ENCODE measurements at places on chromosomes 11 and 22.

- no peak for DNase-seq
Measured at GRCh38 chr11:12922418-12922817, 86.7 kb upstream of the RASSF10 start.

- DNase-seq = no peak
Measured at GRCh38 chr22:40648386-40648785, 11.9 kb upstream of the MRTFA start.

DNA sequence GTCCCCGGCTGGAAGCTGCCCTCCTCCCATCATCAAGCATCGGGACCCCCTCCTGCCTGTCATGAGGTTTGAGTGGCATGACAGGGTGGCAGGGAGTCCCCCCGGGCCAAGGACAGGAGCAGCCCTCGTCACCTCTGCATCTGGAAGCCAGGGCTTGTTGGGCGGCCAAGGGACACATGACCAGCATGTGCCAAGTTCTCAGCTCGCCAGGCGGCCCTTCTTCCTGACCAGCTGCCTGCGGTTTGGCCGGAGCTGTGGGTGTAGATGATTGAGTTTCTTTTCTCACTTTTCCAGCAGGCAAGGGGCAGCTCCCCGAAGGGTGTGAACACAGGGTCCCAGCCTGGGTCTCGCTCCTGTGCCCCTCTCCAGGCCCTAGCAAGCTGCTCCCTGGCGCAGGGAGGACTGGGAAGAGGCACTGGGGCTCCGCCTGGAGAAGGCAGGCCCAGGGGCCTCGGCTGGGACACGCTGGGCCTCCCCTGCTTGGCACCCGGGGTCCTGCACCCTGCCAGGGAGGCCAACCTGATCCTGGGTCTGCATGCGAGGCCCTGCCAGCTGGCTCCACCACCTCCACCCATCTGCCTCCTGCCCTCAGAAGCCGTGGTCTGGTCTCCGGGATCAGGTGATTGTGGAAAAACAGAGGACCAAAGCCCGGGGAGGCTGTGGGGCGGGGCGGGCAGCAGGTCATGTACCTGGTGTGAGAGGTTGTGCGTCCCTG is 13.4 kb downstream of the ARHGAP8 start:
- DNase-seq = no peak

GRCh38 chr11:70029115-70029860 is 48.8 kb upstream of the ANO1 start:
- DNase-seq = no peak

DNA sequence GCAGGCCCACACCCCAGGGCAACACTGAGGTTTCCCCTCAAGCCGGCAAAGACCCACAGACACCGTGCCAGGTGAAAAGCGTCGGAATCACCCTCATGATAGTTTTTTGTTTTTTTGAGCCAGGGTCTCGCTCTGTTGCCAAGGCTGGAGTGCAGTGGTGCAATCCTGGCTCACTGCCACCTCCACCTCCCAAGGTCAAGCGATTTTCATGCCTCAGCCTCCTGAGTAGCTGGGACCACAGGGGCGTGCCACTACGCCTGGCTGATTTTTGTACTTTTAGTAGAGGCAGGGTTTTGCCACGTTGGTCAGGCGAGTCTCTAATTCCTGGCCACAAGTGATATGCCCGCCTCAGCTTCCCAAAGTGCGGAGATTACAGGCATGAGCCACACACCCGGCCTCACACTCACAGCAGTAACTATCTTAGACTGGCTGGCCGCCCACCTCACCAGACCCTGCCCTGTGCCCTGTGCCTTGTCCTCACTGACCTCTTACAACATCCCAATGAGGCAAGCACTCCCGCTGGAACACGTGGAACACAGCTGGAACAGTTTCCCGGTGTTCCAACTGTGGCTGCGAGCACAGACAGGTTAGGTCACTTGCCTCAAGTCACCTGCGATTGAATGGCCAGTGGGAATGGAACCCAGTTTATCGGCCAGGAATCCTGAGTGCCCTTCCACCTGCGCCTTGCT is 21.1 kb downstream of the LRRC10B start:
- no peak for DNase-seq

DNA sequence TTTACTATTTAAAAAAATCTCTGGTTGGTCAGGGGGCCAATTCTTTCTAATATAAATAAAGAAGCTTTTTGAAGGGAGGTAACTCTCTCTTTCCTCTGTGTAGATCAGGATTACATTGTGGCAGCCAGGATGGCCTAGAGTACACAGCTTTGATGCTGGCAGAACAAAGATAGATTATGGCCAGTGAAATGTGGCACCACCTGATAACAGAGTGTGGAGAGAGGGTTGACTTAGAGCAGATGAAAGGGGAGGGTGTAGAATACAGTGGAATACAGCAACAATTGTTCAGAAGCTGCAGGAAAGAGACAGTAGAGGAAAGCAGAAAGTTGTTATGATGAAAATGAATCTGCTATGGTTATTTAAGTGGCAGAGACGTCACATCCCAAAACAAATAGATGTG is 99.0 kb downstream of the FAR1 start:
- DNase-seq = no peak

DNA sequence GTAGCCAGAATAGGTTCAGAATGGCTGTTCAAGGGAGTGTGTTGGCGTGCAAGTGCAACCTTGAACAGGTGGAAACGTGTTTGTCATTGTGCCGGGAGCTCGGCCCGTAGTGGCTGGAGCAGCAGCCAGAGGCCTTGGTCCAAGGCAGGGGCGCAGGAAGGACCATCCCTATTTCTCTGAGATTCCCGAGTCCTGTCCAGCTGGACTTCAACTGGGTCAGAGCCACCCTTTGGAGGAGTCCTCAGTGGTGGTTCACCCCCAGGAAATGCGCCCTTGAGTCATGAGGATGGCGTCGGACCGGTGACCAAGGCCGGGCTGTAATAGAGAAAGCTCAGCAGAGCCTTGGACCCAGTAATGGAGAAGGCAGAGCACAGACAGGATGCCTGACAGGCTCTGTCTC is 1402.0 kb downstream of the BRD1 start:
- no peak for DNase-seq

DNA sequence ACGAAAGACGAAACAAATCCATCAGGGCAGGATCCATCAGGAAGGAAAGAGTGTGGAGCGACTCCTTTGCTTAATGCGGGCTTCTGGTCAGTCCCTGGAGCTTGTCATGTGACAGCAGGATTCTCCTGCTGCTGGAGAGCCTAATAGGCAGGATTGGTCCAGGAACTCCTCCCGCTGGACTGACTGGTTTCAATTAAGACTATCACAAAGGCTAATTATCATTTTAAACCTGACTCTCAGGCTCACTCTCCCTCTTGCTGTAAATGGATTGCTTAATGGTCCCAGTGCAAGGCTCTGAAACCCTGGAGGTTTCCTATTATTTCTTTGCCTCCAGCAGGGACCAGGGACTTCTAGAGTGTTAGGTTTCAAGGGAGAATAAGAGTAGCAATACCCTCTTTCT is 493.8 kb downstream of the NTM start:
- DNase-seq = no peak

GRCh38 chr11:1070594-1071462 is 3.8 kb upstream of the MUC2 start:
- DNase-seq = peak; percentile 13

- DNase-seq = no peak
Measured at GRCh38 chr11:100561323-100561722, 125.8 kb upstream of the ARHGAP42 start.

GRCh38 chr22:17570851-17571631 is 7.7 kb downstream of the SLC25A18 start:
- DNase-seq = peak; percentile 79

DNA sequence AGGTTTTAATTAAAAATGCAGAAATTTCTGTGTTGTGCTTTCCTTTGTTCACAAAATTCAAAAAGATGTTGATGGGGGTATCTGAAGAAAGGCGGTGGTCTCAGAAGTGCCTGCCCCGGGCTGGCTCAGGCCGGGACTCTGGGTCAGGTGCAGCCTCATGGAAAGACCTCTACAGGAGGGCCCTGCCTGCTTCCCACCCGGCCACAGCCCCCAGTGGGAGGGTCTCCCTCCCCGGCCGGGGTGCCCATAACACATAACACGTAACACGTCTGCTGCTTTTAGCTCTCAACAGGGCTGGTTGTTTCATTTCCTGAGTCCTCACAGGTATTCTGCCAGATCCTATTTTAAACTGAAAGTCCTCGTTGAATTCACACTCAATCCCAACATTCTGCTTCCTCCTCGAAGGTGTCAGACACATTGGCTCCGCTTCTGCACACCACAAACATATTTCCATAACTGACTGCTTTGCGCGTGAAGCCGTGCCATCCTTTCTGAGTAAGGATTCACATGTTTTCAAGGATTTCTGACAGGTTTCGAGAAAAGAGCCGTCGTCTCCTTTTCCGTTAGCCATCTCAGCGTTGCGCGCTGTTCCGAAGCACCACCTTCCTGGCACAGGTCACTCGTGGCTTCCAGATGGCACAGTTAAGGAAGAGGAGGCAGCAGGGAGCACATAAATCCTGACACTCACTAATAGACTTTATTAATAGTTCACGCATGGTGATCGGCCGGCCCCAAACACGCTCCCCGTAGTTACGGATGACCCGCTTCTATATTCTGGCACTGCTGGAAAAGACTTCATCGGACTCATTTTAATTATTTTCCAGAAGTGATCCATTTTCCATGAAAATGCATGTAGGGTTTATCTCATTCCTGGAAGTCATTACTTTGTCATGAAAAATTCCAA is 569.3 kb downstream of the BRD1 start:
- no peak for DNase-seq

DNA sequence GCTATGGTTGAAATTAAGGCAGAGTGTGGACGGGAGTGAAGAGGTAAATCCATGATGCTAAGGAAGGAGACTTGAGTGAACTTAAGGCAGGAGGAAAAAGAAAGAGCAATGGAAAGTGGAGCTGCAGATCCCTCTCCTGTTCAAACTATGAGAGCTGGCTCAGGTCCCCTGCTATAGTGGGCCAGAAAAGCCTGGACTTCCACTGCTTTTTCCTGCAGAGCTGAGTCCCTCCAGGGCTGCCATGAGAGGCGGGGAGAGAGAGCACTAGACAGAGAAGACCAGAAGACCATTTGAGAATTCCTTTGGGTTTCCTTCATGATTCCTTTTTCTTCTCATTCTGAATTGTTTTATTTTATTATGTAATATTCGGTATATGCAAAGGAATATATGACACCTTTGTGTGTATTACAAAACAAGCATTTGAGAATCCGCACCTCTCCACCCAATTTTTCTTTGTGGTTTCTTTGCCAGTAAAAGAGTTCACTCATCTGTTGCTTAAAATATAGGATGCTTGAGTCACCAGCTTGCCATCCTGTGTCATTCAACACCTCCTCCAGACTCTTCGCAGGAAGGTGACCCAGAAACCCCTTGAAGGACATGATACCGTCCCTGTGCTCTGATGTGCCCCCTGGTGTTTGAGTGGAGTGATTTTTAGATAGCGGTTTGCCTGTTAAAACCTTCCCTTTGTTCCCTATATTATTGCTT is 24.4 kb downstream of the SREBF2 start:
- DNase-seq = peak; percentile 69

DNA sequence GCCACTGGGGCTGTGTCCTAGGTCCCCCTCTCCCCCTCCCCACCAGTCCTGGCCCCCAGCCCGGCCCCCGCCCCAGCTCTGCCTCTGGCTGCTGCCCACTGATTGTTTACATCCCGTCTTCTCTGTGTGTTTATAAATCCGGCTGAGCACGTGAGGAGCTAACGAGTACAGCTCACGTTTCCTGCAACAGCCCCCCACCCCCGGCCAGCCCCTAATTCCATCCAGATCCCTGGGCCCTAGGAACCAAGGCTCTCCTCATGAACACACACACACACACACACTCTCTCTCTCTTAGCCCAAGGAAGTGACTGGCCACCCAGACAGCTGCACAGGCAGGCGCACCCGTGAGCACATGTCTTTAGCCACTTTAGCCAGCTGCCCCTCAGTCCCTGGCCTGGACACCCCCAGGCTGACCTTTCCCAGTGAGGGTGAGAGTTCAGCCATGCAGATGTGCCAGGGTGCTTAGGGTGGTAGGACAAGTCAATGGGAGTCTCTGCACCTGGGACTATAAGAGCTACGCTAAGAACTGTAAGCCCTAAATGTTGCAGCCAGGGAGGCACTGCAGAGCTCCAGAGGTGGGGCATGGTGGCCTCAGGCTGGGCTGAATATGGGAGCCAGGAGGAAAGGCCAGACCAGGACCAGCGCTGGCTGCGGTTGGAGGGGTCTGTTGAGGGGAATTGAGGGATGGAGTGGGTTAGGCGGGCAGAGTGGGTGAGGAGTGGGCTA is 2.9 kb downstream of the CLCF1 start:
- no peak for DNase-seq

- no peak for DNase-seq
Measured at GRCh38 chr11:19953336-19953735, 206.9 kb downstream of the DBX1 start.

- no peak for DNase-seq
Measured at GRCh38 chr22:50007057-50007511, 5.5 kb downstream of the IL17REL start.

DNA sequence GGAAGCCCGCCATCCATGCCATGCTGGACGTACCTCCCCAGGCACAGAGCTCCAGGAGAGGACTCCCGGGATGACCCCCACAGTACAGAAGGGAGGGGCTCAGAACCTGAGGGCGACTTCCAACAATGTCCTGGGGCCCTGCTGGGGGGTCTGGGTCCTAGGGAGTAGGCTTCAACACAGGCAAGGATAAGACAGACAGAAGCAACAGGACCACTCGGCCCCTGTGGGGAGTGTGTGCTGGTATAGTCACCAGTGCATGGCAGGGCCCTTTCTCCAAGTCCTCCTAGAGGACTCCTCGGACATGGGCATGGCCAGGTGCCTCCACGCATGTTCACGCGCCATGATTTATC is 16.8 kb downstream of the TTLL12 start:
- DNase-seq = no peak
